ENCODE measurements at places on chromosomes 2 and 18.

DNA sequence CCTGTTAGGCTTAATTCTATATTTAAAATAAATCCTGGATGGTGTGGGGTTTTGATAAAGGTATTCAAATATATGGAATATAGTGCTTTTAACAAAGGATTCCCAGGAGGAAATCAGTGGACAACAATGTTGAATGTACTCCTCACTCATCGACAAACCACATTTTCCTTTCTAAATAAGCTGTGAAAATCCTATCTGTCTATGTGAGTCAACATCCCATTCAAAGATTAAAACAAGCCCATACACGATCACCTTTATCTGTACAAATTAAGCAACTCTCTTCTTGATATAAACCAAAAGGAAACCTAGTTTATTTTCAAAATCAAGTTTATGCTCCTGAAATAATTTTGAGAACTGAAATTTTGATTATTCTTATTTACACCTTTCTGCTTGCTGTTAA is 153.4 kb downstream of the ERBB4 start:
- DNase-seq = no peak

DNA sequence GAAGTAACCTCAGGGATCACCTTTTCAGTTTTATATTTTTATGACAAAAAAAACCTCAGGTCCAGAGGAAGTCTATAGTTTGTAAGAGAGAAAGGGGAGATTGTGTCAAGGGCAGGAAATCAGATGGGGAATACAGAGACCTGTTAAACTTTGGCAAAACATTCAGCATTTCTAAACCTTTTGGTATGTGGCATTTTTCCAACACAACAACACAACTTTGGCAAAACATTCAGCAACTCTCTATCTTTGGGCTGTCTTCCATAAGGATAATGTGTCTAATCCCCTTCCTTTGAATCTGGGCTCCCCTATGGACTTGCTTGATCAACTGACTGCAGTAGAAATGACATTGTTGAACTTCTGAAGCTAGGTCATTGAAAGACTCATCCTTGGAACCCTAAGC is 220.6 kb upstream of the CCDC68 start:
- DNase-seq = no peak

DNA sequence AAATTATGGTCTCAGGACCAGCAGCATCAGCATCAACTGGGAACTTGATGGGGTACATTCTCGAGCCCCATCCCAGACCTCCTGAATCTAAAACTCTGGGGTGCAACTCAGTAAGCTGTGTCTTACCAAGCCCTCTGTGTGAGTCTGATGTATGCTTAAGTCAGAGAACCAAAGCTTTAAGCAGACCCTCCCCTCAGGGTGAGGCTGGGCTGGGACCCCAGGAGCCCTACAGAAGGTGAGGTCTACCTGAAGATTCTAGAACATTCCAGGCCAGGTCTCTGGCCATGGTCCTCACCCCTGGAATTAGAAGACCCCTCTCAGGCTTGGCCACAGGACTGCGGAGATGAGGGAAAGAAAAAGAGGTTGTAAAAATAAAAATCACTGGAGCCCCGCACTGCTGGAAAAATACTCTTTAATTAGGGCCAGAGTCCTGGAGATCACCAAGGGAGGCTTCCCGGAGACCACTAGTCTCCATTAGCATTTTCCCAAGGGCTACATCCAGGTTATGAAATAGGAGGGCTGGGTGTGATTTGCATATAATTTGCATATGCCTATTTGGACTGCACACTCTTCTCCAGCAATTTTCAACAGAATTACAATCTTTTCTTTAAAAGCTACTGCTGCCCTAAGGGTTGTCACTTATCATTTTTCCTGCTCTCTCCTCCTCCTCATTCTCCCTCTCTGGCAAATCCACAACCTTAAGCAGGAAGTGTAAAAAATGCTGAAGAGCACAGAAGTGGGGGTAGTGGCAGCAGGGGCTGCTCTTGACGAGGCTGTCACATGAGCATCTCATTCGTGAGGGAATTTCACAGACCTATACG is 100.2 kb downstream of the ZBTB7C start:
- no peak for DNase-seq

DNA sequence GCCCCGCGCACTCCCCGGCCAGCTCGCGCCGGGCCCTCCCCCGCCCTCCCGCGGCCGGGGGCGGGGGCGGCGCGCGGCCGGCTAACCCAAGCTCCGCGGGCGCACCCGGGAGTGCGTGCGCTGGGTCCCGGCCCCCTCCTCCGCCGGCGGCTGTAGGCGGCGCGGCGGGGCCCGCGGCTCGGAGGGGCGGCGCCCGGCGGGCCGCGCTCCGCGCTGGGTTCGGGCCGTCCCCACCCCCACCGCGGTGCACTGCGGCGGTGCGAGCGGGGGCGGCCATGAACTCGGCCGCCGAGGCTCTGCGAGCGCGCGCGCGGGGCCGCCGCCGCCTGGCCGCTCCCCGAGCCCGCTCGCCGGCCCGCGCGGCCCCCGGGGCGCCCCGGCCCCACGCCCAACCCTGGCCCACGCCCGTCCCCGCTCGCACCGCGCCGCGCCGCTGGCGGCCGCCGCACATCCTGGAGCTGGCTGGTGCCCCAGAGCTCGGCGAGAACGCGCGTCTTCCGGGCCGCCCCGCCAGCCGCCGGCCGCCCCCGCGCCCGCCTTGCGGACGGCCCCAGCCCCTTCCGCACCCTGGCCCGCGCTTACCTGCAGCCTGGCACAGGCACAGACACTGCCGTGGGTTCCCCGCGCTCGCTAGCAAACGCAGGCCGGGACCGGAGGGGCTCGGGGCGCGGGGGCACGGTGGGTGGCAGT is at the start of gene ZBTB14:
Gene ZBTB14, minus strand, starts transcription at position 496 of the 690 bp plus-strand sequence. CDS start 2,480 bp downstream, outside the sequence.
- DNase-seq = peak; percentile 47

DNA sequence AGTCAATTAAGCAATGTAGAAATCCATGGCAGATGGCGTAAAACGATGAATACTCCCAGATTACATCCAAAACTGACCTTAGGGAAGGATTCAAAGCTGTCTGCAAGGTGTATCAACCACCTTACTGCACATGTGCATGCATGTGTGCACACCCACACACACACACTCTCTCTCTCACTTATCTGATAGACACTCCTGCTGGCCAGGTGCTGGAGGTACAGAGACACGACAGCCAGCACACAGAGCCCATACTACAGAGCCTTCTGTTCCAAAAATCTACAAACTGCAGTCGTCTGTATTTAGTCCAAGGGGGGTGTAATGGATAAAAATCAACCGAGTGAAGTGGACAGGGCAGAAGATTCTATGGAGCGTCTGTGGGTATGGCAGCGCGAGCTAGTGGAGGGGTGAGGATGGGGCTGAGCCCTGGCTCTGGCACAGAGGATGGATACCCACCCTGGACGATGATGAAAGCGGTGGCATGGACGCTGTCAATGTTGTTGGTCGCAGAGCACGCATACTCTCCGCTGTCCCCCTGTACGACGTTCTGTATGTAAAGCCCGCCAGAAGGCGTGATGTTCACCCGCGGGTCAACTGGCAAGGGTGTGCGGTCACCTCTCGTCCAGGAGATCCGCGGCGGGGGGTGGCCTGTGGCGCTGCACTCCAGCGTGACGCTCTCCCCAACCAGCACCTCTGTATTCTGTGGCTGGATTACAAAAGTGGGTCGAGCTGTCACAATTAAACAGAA is 78.4 kb downstream of the PXDN start:
- DNase-seq = no peak

- no peak for DNase-seq
Measured at GRCh38 chr18:12254820-12255511, 805 bp downstream of the CIDEA start.

- DNase-seq = no peak
Measured at GRCh38 chr2:46045888-46046287, 251.3 kb upstream of the EPAS1 start.

GRCh38 chr2:47903781-47904490 is 2.4 kb downstream of the FBXO11 start:
- no peak for DNase-seq

GRCh38 chr2:222142027-222142426 is 156.8 kb downstream of the PAX3 start:
- no peak for DNase-seq

GRCh38 chr2:233745073-233745755 is 14.9 kb upstream of the UGT1A1 start:
- no peak for DNase-seq

DNA sequence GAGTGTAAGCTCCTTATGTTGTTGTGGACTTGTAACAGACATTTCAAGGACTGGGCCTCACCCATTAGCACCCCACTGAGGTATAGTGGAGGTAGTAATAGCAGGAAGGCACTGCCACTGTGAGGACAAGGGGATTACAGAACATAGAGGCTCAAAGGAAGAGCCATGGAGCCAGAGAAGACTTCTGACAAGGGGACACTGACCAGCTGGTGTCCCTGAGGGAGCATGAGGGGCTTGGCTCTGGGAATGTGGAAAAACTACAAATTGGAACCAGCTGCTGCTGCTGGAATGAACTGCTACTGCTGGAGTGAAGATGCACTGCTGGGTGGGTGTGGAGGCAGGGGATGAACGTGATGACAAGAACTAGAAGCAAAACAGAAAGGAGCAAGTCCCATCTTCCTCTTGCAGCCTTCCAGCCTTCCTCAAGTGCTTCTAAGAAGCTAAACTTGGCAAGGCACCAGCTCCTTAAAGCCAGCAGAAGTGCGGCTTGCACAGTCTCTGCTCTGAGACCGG is 167.3 kb upstream of the NOSTRIN start:
- DNase-seq = no peak

- no peak for DNase-seq
Measured at GRCh38 chr2:138596403-138596802, 94.8 kb downstream of the SPOPL start.

GRCh38 chr2:168149150-168149974 is 98.0 kb downstream of the STK39 start:
- no peak for DNase-seq

- no peak for DNase-seq
Measured at GRCh38 chr2:240127911-240128607, 8.0 kb downstream of the COPS9 start.

DNA sequence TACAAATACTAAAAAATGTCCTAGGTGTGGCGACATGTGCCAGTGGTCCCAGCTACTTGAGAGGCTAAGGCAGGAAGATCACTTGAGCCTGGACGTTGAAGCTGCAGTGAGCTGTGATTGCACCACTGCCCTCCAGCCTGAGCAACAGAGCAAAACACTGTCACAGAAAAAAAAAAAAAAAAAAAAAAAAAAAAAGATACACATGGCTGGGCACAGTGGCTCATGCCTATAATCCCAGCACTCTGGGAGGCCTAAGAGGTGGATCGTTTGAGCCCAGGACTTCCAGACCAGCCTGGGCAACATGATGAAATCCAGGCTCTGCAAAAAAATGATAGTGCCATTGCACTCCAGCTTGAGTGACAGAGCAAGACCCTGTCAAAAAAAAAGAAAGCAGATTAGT is 13.7 kb downstream of the KANSL1L start:
- DNase-seq = no peak

- DNase-seq = no peak
Measured at GRCh38 chr18:48099481-48100164, 169.2 kb upstream of the SMAD2 start.

- DNase-seq = no peak
Measured at GRCh38 chr2:64860276-64860885, 128.8 kb upstream of the SLC1A4 start.

GRCh38 chr2:105369777-105370690 is 28.8 kb downstream of the FHL2 start:
- DNase-seq = peak; percentile 87

- DNase-seq = no peak
Measured at GRCh38 chr18:71011389-71011788, 722.5 kb downstream of the SOCS6 start.

- DNase-seq = no peak
Measured at GRCh38 chr2:216878072-216878471, 18.2 kb upstream of the TNP1 start.

DNA sequence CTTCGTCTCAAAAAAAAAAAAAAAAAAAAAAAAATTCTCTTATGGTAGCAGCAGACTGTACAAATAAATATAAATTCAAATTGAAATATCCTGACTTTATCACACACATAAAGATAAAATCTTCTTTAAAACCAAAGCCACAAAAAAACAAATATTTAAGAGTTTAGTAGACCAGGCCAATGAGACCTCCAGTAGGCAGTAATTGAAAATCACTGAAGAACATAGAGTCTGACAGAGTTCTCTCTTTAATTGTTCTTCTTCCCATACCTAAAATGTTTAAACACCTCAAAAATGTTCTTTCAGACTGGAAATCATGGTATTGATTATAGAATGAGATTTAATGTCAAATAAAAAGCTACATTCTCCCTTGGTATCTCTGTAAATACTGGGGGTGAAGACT is 20.8 kb downstream of the PRPF40A start:
- DNase-seq = no peak

- DNase-seq = no peak
Measured at GRCh38 chr2:134027980-134028379, 225.9 kb upstream of the MGAT5 start.

- DNase-seq = no peak
Measured at GRCh38 chr2:104521247-104521646, 332.7 kb upstream of the POU3F3 start.

DNA sequence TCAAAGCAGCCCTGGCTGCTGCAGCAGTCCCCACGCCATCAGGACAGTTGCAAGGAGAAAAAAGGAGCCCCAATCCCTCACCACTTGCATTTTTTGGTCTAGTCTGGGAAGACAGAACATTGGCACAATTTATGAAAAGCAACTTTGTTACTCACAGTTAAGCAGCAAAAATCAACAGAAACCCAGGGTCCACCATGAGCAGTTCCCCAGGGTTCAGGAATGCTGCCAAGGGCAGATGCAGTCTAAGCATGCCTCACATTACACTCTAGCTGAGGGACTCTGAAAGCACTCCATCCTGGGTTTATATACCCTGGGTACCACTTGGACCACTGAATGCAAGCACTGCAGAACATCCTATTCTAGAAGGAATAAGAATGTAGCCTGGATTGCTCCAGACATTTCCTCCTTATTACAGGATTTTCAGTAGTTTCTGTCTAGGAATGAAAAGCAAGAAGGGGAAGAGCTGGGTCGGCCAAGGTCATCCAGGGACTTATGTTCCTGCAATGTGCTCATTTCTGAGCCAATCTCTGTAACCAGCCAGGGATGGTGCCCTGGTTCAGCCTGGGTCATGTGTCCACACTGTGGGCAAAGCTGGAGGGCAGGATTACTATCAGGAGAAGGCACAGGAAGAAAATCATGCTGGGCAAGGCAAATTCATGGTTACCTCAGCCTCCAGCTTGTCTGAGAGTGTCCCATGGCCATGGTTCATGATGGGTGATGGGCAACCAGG is 19.5 kb upstream of the TMEM163 start:
- no peak for DNase-seq

DNA sequence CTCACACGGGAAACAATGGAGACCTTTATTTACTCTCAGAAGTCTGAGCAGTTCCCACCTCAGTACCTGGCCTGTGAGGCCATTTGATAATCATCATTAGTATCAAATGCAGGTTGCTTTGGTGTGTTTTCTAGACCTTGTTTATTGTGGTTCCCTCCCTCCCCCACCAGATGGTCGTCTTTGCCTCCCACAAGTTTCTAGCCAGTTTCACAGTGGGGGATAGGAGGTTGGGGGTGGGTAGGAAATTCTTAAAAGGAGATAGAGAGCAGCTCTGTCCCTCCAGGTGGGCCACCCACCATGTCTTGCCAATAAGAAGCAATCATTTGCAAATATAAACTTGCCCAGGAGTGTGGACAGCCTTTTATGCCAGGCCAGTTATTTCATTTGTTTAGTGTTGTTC is 31.3 kb downstream of the SETBP1 start:
- no peak for DNase-seq

GRCh38 chr2:29865512-29865911 is 55.9 kb downstream of the ALK start:
- no peak for DNase-seq

GRCh38 chr2:96143848-96144480 is 1.3 kb downstream of the DUSP2 start:
- no peak for DNase-seq
